Cortex of kidney (tissue), 1 donor: ENCODE measurements at places on chromosomes 13 and 19.

- no peak for DNase-seq
Observed at GRCh38 chr13:79780240-79780639, 299.3 kb downstream of the NDFIP2 start.

DNA sequence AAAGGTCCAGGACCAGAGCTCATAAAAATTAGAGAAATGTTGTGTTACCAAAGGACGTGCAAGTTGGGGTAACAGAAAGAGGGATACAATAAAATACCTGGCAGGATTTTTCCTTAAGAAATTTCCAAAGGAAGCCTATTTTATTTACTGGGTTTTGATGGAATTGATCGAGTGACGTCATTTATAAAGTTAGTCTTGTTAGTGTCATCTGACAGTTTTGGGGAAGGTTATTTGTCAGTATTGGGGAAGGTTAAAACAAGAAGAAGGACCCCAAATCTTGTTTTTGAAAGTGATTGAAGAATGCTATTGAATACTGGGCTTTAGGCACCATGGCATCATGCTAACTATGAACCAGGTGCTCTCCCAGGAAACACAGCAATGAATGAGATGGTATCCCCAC is 287.9 kb downstream of the HS6ST3 start:
- DNase-seq = no peak

GRCh38 chr13:48531416-48532255 is 1.2 kb downstream of the RCBTB2 start:
- DNase-seq = no peak

- DNase-seq = no peak
Observed at GRCh38 chr13:21901811-21902708, 231.2 kb downstream of the FGF9 start.

- DNase-seq = no peak
Observed at GRCh38 chr13:96391606-96392005, 301.7 kb downstream of the HS6ST3 start.

GRCh38 chr13:77359171-77359570 is 32.3 kb upstream of the MYCBP2 start:
- DNase-seq = no peak

DNA sequence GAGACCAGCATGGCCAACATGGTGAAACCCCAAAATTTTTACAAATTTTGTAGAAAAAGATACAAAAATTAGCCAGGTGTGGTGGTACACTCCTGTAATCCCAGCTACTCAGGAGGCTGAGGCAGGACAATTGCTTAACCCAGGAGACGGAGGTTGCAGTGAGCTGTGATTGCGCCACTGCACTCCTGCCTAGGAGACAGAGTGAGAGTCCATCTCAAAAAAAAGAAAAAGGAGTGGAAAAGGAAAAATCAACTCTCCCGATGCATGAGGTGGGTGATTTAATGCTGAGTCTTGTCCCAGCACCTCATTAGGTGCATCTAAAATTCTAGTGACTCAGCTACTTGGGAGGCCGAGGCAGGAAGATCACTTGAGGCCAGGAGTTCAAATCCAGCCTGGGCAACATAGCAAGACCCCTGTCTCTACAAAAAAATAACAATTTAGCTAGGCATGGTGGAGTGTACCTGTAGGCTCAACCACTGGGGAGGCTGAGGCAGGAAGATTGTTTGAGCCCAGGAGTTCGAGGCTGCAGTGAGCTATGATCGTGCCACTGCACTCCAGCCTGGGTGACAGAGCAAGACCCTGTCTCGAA is 19.8 kb downstream of the GTPBP3 start:
- DNase-seq = no peak

- DNase-seq = no peak
Observed at GRCh38 chr13:100707818-100708740, 33.5 kb upstream of the TMTC4 start.

GRCh38 chr13:26133851-26134250 is 82.0 kb upstream of the SHISA2 start:
- no peak for DNase-seq

- no peak for DNase-seq
Observed at GRCh38 chr19:29285187-29285687, 72.3 kb upstream of the UQCRFS1 start.

DNA sequence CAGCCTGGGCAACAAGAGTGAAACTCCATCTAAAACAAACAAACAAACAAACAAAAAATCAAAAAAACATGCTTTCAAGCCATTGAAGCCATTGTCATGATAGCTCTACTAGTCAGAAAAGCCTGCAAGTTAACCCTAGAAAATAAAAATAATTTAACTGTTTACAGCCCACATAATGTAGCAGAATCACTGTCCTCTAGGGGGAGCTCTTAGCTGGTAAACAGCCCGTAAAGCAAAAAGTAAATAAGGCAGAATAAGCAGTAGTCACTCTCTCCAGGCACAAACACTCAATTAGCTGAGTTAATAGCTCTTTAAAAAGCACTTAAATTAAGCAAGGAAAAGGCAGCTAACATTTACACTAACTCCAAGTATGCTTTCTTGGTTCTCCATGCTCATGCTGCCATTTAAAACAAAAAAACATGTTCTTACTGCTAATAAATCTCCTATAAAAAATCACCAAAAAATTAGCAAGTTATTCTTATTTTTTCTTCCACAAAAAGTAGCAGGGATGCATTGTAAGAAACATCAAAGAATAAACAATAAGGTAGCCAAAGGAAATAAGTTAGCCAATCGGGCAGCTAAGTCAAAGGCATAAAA is 11.3 kb downstream of the LILRB4 start:
- no peak for DNase-seq

GRCh38 chr19:13700621-13701020 is 63.7 kb upstream of the MRI1 start:
- DNase-seq = no peak

- no peak for DNase-seq
Observed at GRCh38 chr19:42200116-42200715, 17.3 kb downstream of the DEDD2 start.

- no peak for DNase-seq
Observed at GRCh38 chr13:44283600-44283999, 90.0 kb upstream of the SERP2 start.

DNA sequence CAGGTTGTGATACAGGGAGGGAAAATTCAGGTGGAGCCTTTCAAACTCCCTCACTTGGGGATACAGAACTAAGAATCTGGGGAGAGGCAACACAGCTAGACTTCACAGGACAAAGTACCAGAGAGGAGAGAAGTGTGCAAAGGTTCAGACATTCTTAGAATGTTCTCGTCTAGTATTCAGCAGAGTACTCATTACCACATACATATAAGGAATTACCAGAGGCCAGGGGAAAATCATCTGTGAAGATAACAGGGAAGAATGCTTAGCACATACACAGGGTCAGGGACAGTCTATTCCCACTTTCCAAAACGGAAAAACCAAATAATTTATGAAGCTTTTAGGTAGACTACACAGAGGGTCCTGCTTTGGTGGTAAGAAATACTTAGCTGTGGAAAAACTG is 58.1 kb downstream of the TRPC4 start:
- no peak for DNase-seq

DNA sequence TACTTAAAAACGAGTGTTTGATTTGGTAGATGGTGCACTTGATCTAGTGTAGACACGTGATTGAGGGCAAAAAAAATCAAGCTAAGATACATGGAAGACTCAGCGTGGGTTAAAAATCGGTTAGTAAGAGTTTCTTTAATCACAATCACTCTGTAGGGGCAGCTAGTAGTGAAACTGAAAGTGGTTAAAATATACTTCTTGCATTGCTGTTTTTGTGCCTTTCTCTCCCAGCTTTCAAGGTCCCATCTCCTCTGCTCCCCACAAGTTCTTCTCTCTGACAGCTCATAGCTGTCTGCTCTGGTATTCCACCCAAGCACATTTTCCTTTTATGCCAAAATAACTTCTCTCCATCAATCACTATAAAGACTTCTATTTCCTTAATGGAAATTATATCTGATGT is 1089.7 kb downstream of the EFNB2 start:
- DNase-seq = no peak

GRCh38 chr13:71801781-71802180 is 65.2 kb downstream of the DACH1 start:
- no peak for DNase-seq

DNA sequence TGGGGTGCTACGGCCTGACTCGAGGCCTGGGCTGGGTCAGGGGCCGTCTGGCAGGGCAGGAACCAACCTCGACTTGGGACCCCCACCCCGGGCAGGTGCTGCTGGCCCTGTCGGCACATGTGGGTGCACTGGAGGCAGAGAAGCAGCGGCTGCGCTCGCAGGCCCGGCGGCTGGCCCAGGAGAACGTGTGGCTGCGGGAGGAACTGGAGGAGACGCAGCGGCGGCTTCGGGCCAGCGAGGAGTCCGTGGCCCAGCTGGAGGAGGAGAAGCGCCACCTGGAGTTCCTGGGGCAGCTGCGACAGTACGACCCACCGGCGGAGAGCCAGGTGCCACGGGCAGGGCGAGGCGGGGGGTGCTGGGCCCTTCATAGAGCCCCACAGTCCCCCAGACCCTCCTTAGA is 5.9 kb downstream of the KLC3 start:
- no peak for DNase-seq

DNA sequence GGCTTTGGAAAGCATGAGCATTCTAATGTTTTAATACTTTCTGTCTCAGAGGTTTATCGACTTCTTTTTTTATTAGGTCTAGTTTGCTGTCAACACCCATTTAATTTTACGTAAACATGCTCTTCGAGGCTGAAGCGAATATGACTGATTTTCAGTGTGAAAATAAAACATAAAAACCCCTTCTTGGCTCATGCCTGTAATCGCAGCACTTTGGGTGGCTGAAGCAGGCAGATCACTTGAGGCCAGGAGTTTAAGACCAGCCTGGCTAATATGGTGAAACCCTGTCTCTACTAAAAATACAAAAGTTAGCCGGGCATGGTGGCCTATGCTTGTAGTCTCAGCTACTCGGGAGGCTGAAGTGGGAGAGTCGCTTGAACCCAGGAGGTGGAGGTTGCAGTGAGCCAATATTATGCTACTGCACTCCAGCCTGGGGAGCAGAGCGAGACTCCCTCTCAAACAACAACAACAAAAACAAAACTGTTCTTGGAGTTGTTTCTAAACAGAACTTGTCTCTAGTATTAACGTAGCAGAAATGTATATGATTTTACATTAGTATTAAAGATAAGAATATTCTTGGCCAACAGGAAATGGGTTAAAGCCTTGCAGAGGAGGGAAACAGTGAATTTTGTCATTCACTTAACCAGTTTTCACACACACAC is 7.1 kb upstream of the IGFL3 start:
- no peak for DNase-seq

DNA sequence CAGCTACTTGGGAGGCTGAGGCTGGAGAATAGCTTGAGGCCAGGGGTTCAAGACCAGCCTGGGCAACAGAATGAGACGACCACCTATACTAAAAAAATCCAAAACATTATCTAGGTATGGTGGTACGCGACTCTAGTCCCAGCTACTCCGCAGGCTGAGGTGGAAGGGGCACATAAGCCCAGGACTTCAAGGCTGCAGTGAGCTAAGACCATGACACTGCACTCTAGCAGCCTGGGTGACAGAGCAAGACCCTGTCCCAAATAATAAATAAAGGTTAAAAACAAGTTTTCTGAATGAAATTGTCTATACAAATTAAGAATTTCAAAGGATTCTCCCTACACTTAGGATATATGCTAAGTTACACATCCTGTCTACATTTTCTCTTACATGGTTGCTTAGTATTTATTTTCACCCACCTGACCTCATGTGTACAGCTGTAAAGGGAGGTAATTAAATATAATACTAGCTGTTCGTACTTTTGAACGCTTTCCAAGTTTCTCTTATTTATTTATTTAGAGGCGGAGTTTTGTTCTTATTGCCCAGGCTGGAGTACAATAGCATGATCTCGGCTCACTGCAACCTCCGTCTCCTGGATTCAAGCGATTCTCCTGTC is 1.6 kb downstream of the SLC25A30 start:
- no peak for DNase-seq

DNA sequence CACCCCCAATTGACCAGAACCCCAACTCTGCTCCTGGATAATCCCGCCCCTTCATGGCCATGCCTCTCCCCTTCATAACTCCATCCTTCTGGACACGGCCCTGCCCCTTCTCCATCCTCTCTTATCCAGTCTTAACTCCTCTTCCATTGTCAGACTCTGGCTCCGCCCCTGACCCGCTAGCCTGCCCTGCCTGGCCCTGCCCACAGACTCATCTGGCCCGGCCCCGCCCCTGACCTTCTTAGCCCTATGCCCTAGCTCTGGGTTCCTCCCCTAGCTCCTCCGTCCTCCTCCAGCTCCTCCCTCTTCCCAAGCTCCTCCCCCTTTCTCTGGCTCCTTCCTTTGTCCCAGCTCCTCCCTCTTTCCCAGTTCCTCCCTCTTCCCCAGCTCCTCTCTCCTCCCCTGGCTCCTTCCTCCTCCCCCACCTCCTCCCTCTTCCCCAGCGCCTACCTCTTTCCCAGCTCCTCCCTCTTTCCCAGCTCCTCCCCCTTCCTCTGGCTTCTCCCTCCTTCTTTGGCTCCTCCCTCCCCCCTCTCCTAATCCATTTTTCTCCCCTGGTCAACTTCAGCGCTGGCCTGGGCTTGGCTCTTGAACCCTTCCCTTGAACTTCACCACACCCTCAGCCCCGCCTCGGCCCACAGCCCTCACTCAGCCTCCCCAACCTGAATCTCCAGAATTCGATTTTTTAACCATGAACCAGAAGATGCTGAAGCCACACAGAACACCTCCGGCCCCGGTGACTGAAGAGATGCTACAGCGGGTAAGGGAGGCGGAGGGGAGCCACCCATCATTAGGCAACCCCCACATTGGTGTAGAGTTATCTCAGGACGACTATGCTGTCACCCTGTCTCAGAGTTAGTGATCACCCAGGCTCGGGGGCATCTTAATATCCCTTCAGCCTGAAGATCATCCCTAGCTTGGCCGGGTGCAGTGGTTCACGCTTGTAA is 9.2 kb upstream of the ZNF358 start:
- no peak for DNase-seq

- DNase-seq = no peak
Observed at GRCh38 chr19:2043251-2043641, 7.8 kb downstream of the MKNK2 start.

DNA sequence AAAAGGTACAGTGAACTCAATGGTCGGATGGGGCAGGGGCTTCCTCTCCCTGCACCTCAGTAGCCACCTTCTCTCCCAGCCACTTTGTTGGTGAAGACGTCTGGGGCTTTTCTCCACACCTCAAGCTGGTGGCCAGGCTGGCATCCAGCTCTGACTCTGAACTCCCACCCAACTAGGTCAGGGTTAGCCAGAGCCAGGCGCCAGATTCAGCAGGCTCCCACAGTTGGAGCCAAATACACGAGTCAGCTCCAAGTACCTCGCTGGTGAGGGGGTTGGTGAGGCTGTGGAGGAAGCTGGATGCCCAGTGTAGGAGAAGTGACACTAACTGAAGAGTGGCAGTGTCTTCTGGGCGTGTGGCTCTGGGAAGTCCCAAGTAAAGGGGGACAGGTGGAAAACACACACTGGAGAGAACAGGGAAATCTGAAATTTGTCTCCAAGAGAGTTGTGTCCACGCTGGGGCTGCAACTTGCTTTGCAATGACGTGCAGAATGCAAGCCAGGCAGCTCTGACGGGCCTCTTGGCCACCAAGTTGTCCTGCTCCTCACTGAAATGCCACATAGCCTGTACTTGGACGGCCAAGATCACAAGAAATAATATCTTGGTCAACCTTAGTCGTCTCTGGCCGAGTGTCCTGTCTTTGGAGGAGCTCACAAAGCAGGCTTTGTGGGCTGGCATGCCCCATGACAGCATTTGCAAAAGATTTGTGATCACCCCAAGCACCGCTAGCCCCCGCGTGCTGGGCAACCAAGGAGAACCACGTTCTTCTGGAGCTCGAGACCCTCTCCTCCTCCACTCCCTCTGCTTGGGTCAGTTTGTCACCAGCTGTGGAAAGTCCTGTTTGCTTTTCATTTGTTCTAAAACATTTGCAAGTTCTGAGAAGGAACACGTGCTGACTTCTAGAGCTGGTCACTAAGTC is 18.1 kb downstream of the SLC7A1 start:
- DNase-seq = no peak
